ENCODE measurements at places on chromosomes 2 and 18.

DNA sequence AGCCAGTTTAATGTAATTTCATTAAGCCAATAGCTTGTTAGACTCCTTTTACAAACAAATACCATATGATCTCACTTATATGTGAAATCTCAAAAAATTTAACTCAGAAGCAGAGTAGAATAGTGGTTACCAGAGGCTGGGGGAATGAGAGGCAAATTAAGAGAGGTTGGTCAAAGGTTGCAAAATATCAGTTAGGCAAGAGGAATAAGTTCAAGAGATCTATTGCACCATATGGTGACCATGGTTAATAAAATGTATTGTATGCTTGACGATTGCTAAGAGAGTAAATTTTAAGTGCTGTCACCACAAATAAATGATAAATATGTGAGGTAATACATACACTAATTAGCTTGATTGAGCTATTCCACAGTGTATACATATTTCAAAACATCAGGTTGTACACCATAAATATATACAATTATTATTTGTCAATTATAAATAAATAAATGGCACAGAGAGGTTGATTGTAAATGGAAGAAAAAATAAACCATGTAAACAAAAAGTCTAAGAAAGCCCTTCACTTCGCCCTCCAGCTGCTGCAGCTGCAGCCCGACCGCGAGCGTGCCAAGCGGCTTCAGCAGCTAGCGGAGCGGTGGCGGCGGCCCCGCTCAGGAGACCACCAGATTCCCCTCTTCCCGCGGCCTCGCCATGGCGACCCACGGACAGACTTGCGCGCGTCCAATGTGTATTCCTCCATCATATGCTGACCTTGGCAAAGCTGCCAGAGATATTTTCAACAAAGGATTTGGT, 23.0 kb upstream of the ACTR2 start:
- DNase-seq, result no peak

GRCh38 chr18:58335821-58336220, 291.8 kb downstream of the NEDD4L start:
- no peak for DNase-seq

- peak; percentile 72 for DNase-seq
Observed at GRCh38 chr2:73979686-73980085, 5.0 kb upstream of the TET3 start.

DNA sequence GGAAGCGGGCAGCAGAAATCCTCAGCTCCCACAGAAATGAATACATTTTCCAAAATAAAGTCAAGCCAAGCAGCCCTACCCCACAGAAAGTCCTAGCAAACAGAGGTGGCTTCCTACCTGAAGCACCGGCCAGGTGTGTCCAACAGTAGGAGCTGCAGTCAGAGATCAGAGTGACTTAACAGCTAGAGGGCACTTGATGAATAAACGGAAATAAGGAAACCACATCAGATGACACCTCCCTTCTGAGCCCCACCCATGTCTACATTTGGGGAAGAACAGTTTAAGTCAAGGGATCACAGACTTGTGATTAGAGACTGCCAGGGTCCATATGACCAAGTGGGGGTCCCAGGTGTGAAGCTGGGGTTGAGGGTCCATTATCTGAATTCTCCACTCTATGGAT, at the start of gene CXCR1:
CXCR1 (minus strand) TSS at position 172 of the 400 bp plus-strand sequence. CDS start 1,751 bp downstream, outside the sequence.
- DNase-seq, result no peak

DNA sequence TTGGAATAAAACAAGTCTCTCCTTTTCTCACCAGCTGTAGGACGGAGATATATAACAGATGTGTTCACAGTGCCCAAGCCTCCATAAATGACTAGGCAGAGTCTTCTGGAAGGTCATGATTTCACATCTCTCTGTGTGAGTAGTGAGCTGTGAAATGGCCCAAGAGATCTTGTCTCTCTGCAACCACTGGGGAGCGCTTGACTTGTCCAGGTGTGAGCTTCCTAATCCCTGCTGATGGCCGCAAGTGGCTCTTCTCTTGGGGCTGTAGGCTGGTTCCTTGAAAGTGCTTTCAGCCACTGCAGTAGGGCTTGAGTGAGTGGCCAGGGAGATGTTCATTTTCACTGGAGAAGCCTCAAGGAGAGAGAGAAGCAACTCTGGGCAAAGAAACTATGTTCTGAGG, 38.1 kb upstream of the OTOS start:
- no peak for DNase-seq

DNA sequence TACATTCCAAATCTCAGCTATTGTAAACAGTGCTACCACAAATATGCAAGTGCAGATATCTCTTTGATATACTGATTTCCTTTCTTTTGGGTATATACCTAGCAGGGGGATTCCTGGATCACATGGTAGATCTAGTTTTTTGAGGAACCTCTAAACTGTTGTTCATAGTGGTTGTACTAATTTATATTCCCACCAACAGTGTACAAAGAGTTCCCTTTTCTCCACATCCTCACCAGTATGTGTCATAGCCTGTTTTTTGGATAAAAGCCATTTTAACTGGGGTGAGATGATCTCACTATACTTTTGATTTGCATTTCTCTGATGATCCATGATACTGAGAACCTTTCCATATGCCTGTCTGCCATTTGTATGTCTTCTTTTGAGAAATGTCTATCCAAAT, 6.3 kb upstream of the CCNT2 start:
- DNase-seq, result no peak

DNA sequence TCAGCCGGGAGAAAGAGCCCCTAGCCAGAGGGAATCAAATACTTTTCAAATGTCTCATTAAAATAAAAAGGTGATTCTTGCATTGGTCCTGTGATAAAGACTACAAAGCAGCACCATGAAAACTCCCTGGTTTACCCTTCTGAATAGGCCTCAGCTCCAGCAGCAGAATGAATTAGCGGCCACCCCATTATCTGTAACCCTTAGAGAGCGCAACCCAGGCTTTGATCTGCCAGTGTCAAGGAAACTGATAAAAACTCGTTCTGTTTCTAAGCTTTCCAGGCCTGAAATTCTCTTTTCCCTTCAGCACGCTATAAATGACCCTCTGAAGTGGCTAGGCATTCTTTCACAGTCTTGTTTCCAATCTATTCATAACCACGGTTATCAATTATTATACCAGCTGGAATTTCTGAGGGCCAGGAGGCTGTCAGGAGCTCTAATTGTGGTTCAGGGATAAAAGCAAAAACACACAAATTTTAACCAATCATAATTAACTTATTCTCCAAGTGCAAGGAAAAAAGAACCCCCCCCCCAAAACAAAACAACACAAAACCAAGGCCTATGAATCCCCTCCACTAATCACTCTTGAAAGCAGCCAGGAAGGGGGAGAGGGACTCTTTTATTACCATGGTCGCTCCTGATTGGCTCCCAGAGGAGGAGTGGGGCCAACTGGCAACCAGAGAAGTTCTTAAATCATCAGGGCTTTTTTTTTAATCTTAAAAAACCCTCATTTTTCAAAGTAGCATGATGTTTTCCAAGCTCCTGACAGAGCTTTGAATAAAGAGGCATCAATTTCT, 258.9 kb downstream of the CYRIA start:
- DNase-seq, result no peak

DNA sequence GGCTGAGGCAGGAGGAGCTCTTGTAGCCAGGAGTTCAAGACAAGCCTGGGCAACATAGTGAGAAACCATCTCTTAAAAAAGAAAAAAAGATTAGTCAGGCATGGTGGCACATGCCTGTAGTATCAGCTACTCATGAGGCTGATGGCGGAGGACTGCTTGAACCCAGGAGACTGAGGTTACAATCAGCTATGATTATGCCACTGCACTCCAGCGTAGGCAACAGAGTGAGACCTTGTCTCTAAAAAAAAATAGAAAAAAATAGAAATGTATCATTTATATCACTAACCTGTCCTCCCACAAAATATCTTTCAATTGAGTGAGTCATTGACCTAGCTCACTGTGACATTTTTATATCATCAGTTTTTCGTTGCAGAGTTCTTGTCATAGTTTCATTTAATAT, 152.5 kb downstream of the DTNA start:
- no peak for DNase-seq

- DNase-seq, result no peak
Observed at GRCh38 chr2:70778676-70779075, 10.7 kb upstream of the ADD2 start.

DNA sequence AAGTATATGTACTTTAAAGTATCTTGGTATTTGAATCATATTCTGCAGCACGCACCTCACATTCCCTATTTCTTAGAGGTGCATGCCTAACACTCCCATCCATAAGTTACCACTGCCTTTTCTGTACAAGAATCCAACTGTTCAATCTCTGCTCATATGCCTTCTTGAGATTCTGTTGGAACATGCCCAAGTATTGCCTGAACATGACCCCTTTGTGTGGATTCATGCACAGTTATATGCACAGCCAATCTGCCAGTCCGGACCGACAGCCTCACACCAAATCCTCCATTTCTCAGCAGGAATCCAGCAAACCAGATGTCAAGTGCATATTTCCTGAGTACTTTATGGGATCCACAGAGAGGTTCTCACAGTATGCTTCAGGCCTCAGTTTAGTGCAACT, 222.0 kb downstream of the TMEM182 start:
- no peak for DNase-seq

- no peak for DNase-seq
Observed at GRCh38 chr2:238075397-238075796, 14.6 kb downstream of the SCLY start.

DNA sequence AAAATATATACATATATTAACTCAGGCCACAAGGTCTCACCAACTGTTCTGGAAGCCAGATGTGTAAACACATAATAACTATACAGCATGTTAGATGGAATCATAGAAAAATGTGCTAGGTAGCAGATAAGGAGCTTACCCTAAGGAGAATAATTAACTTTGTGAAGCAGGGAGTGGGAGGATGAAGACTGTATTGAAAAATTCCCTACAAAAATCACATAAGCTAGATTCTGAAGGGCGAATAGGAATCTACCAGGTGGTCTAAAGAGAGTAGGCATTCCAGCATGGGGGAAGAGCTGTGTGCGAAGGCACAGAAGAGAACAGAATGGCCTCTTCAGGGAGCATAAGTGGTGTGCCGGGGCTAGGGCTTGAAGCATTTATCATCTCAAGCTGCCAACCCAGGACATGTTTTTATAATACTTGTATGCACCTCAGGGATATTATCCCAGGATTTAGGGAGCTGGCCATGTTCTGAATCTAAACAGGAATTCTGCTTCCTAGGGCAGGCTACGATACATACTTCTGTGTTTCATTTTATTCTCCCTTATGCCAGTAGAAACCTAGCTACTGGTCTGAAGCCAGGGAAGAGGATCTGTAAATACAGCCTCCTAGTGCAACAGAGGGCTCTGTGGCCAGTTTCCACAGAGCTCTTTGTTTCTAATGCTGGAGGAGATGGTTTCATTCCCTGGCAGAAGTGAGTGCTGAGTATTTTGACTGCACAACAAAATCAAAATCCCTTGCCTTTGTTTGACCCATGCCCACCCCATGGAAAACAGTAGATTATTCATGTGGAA, 56.7 kb downstream of the NEMP2 start:
- no peak for DNase-seq

DNA sequence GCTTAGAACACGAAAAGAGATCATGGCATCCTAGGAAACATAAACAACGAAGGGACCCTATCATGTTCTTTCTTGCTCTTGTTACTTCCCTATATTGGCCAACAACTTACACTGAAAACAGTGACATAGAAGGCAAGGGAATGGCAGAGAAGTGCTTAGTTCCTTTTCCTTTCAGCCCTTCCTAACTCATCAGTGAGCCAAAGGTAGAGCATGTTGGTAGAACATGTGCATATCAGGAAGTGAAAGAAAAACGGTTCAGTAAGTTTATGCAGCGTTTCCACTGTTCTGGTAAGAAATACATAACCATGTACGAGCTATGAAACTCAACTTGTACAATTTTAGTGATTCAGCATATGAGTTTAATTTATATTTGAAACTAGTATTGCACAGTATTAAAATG, 21.7 kb downstream of the AKAIN1 start:
- DNase-seq, result no peak

DNA sequence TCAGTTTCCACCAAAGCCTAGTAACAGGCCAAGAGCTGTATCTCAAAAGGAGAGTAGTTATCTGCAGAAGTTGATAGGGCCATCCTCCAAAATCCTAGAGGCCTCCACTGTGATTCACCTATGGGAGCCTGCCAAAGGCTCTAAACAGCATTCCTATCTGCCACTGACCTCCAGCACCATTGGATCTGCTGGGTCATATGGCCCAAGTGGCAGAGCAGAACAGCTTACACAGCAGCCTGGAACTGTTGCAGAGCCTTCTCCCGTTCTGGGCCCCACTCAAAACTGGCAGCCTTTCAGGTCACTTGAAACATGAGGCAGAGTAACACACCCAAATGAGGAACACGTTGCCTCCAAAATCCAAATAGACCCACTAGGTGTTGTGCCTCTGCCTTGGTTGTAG, 345.2 kb upstream of the RND3 start:
- peak; percentile 31 for DNase-seq

DNA sequence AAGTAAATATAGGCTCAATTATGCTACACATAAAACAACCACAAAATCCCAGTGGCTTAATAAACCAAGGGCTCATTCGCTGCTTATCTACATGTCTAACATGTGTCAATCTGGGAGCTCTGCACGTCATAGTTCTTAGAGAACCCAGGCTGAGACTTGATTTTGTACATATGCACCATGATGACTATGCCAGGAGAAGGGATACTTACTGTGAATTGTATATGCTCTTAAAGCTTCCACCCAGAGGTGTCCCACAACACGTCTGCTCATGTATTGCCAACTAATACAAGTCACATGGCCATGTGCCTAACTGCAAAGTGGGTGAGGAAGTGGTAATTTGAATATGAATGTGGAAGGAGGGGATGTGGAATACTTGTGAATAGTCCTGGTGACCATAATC, 262.1 kb downstream of the CPS1 start:
- DNase-seq, result no peak

GRCh38 chr18:79690586-79691482, 11.2 kb downstream of the CTDP1 start:
- DNase-seq, result no peak

- no peak for DNase-seq
Observed at GRCh38 chr2:61055557-61055956, 10.1 kb upstream of the SANBR start.

- no peak for DNase-seq
Observed at GRCh38 chr2:234825616-234826015, 126.2 kb upstream of the SH3BP4 start.

DNA sequence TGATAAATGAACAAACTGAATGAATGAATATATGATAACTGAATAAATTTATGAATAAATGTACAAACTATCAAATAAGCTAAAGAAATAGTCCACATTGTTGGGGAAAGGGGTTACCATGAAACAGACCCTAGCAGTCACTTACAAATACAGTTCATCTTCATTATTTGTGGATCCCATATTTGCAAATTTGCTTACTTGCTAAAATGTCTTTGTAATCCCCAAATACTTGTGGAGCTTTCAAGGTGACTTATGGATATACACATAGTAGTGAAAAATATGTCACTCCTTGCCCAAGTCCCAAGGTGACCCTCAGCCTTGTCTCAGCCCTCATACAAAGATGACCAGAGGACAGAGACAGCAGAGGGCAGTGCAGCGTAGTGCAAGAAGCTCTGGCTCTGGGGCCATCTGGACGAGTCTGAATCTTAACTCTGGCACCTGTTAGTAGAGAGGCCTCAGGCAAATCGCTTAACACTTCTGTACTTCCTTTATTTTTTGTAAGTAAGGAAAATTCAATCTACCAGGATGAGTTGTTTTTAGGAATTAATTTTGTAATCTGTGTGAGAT, 3.1 kb downstream of the PAIP2B start:
- peak; percentile 19 for DNase-seq

GRCh38 chr2:229199267-229199666, 71.8 kb downstream of the PID1 start:
- DNase-seq, result no peak

- DNase-seq, result no peak
Observed at GRCh38 chr2:30219886-30220875, 11.2 kb upstream of the LBH start.
